ENCODE measurements at places on chromosomes 12 and 14.

DNA sequence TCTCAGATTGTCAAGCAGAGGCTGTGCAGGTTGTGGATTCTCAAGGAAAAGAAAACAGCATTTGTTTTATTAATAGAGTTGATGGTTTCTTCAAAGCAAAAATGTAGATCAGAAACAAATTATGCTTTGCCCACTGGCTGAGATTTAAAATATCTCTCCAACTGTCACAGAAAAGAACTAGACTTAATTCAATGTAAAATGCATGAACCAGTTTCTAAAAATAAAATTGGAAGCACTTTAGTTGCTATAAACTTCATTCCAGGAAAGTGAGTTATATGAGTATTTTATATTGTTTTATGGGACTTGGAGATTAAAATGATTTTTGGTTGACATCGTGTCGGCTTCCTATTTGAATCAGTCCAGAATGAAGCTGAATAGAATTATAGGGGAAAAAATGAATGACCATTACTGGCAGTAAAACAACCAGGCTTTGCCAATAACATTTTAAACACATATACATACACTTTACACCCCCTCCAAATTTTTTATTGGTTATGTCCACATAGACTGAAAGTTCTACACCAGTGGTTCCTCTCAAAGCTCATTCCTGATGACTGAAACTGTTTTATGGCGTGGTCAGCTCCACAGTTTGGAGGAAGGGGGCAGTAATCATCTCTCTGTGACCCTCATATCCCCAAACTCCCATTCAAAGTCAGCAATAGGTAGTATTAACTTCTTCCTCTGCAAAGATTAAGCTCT is 55.5 kb upstream of the DAAM1 start:
- DNase-seq = no peak

- DNase-seq = no peak
Observed at GRCh38 chr12:12691549-12691948, 4.4 kb downstream of the GPR19 start.

DNA sequence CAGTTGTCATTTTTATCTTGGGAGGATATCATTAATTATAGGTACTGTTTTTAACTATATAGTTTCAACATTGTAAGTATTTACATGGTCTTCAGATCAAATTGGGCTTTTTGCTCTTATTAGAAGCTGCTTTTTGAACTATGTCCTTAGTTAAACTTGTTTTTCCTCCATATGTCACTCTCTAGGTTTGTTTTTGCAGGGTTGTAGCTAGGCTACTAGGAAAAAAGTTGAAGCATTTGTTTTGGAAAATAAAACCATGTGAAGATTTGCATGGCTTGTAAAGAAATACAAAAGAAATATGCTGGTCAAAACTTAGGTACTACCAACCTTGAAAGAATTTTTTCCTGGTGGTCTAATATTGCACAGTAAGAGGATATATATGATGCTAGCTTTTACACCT is 3.4 kb downstream of the ARID2 start:
- DNase-seq = no peak

DNA sequence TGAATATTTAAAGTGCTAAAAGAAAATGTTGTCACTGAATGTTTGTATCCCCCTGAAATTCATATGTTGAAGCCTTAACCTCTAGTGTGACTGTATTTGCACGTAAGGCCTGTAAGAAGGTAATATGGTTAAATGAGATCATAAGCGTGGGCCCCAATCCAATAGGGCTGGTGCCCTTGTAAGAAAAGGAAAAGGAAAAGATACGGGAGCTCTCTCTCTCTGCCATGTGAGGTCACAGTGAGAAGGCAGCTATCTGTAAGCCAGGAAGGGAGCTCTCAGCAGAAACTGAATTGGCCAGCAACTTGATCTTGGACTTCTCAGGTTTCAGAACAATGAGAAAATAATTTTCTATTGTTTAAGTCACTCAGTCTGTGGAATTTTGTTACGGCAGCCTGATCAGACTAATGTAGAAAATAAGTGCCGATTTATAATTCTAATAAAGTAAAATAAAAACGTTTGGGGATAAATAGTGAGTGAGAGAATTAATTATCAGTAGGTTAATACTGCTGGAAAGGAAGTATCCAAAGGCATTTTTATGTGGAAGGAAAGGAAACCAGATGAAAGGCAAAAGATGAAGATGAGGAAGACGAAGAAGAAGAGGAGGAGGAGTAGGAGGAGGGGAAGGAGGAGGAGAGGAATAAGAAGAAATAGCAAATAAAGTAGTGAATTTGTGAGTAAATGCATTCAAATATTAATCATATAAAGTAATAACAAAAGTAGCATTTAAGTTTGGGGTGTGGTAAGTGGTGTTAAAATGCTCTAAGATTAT is 188.5 kb upstream of the KRR1 start:
- no peak for DNase-seq

DNA sequence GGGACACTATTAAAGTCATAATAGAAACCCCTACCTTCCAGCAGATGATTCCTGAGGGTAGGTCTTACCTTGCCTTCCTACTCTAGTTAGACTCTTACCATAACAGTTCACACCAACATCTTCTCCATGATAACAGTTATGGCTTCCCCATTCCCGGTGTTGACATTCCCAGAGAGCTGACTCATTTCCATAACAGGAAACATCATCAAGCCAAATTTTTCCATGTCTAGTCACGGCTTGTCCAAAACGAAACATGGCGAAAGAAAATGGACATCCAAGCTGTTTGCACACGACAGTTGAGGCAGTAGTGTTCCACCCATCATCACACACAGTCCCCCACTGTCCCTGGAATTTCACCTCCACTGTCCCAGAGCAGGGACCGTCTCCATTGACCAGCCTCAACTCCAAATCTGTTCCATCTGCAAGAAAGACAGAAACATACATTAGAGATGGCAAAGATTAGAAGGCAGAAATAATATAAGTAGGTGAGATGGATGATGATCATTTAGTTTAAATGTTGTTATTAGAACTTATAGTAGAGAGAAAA is 10.6 kb downstream of the CD163L1 start:
- no peak for DNase-seq

DNA sequence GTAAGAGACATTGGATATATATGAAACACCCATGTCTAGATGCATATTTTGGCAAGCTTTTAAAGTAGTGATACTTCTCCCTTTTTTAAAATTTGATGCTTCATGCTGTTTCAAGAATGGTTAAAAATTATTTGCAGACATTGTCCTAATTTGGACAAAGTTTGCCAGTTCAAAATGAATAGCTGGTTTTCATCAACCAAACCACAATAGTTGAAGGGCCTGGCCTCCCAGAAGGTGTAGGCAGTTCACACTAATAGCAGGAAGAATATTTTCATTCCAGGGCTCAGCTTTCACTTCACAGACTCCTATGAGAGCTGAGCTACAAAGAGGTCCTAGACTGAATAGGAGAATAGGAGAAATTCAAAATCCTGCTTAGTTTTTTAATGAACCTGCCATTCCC is 78.7 kb downstream of the STXBP6 start:
- no peak for DNase-seq

GRCh38 chr12:50922820-50923219 is 29.5 kb upstream of the HIGD1C start:
- DNase-seq = no peak

DNA sequence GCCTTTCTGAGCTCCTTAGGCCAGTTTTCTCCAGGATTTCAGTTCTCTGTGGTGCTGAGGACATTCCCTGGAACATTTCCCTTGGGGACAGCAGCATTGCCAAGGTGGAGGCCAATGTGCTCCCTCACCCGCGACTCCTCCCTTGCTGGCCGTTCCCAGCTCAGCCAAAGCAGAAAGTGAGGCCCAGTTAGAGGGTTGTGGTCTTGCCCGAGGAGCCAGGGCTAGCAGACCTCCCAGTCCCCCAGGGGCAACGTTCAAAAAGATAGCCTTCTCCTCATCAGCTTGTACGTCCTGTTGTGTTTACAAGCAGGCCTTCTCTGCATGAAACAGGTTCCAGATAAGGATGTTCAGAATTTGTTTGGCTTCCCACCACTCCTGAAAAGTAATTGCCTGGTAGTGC is 78.4 kb downstream of the SSPN start:
- no peak for DNase-seq

GRCh38 chr12:2080604-2081003 is 27.8 kb downstream of the CACNA1C start:
- DNase-seq = no peak

DNA sequence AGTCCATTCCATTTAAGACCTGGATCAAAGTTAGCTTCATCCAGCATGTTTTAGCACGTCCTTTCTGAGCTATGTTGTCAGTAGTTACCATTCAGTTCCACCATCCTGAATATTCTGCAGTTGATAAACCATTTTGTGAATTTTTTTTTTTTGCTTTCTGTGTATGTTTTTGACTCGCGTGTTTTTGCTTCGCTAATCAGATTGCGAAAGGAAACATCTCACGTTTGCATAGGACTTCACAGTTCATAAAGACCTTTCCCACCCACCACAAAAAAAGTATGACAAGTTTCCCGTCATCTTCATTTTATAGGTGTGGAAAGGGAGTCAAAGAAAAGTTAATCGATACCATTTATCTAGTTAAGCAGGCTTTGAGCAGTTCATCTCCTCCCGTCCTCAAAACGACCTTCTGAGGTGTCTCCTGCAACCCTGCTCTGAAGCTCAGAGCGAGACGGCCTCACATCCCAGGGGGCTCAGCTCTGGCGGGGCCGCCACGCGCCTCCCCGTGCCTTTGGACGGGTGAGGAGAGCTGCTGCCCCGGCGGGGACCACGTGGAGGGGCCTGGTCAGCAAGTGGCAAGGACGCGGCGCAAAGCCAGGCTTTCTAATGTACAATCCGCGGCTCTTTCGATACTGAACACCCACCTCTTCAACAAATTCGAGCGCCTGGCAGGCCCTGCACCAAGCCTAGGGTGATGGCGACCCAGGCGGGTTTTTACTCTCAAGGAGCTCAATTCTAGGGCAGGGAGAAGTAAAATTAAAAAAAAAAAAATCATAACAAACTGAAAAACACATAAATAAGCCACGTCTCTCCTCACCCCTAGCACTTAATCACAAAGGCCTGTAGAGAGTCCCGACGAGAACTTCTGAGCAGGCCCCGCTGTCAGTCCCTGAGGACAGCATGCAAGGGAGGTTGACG is 988 bp upstream of the TMEM263 start:
- no peak for DNase-seq

DNA sequence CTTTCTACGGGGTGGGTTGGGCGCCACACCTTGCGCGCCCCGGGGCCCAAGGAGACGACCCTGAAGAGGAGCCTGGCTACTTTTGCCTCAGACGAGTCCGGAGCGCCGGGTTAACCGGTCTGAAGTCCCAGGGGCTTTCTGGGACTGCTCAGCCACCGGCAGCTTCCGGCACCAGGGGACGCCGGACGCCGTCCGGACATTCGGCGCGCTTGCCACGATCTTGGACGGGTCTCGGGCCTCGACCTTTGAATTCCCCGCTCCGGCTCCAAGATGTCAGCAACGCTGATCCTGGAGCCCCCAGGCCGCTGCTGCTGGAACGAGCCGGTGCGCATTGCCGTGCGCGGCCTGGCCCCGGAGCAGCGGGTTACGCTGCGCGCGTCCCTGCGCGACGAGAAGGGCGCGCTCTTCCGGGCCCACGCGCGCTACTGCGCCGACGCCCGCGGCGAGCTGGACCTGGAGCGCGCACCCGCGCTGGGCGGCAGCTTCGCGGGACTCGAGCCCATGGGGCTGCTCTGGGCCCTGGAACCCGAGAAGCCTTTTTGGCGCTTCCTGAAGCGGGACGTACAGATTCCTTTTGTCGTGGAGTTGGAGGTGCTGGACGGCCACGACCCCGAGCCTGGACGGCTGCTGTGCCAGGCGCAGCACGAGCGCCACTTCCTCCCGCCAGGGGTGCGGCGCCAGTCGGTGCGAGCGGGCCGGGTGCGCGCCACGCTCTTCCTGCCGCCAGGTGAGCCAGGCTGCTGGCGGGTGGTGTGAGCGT is at the start of gene ACOT4:
ACOT4 (plus strand) TSS at position 184 of the 760 bp plus-strand sequence; CDS start at position 271, 87 bp downstream.
- no peak for DNase-seq

DNA sequence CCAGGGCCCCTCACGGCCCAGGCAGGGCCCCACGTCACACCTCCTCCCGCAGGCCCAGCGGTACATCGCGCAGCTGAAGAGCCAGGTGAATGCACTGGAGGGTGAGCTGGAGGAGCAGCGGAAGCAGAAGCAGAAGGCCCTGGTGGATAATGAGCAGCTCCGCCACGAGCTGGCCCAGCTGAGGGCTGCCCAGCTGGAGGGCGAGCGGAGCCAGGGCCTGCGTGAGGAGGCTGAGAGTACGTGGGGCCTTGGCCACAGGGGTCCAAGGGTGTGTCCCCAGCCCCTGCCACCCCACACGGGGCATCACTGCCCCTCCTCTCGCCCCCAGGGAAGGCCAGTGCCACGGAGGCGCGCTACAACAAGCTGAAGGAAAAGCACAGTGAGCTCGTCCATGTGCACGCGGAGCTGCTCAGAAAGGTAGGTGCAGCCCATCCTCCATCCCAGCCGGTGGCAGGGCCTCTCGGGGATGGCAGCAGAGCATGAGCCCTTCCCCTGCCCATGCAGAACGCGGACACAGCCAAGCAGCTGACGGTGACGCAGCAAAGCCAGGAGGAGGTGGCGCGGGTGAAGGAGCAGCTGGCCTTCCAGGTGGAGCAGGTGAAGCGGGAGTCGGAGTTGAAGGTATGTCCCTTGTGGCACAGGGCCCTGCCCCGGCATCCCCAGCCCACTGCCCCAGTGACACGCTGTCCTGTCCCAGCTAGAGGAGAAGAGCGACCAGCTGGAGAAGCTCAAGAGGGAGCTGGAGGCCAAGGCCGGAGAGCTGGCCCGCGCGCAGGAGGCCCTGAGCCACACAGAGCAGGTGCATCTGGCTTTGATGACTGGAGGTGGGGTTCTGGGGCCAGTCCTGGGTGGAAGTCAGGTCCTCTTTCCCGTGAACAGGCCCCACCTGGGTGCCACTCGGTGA is 20.9 kb downstream of the HIP1R start:
- DNase-seq = no peak

- no peak for DNase-seq
Observed at GRCh38 chr14:44979273-44979672, 17.3 kb downstream of the TOGARAM1 start.

DNA sequence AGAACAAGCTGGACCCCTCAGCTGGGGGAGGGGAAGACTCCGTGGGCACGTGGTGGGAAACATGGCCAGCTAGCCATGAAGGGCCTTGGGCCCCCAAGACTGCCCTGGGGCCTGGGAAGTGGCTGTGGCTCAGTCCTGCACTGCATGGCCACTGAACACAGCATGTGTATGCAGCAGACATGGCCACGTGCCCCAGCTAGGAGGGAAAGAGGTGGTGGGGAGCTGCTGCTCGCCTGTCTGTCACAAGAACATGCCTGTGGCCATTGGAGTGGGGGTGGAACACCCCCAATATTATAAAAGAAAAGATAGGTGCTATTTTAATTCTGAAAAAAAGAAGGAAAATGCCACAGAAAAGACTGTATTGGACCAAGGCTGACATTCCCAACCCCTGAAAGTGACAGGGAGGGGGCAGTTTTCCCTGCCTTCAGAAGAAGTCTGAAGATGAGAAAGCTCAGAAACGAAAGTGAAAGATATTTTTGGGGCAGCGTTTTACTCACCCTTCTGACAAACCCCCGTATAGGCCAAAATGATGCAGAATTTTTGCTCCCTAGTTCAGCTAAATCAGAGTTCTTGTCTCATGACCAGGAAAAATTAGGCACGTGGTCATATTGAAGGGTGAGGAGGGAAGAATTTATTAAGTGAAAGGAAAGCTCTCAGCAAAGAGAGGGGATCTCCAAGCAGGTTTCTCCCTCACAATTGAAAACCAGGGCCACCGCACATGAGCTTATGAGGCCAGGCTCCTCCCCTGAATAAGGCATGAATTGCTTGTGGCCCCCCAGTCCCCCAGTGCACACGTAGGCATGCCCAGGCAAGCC is 35.2 kb upstream of the PCNX1 start:
- DNase-seq = no peak
